Activated naive CD8-positive, alpha-beta T cell treated with anti-CD3 and anti-CD28 coated beads, Interleukin-2, amount 10 ng/mL, durations not matched to agents 7 days and 5 days (primary cell): ENCODE measurements at places on chromosomes 5 and 9. TPM values are rescaled to one million over a fixed set of nuclear protein-coding genes. Genes with fewer than 3 reads are reported as not detected.

DNA sequence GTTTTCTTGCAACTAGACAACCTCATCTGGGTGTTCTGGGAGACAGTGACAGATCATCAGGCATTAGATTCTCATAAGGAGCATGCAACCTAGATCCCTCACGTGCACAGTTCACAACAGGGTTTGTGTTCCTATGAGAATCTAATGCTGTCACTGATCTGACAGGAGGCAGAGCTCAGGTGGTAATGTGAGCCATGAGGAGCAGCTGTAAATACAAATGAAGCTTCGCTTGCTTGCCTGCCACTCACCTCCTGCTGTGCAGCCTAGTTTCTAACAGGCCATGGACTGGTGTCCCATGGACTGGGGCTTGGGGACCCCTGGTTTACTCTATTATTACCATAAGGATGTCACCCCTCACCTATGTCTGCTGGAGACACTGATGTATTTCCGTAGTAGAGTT, 166.8 kb downstream of the PSAT1 start:
- DNase-seq, result no peak

DNA sequence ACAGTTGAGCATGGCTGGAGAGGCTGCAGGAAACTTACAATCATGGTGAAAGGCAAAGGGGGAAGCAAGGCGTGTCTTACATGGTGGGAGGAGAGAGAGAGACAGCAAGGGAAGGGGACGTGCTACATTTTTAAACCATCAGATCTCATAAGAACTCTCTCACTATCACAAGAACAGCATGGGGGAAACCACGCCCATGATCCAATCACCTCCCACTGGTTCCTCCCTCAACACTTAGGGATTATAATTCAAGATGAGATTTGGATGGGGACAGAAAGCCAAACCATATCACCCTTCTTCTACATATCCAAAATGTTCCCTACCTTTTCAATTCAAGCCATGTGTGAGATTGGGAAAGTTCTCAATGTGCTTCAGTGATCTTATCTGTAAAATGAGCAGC, 22.9 kb upstream of the GLRX start:
- no peak for DNase-seq

GRCh38 chr9:69443178-69443577, 118.2 kb downstream of the ENTREP1 start:
- no peak for DNase-seq

Gene HSD17B3
- total RNA-seq, result 0.68 TPM

- no peak for DNase-seq
Measured at GRCh38 chr5:7592910-7593309, 197.0 kb downstream of the ADCY2 start.

DNA sequence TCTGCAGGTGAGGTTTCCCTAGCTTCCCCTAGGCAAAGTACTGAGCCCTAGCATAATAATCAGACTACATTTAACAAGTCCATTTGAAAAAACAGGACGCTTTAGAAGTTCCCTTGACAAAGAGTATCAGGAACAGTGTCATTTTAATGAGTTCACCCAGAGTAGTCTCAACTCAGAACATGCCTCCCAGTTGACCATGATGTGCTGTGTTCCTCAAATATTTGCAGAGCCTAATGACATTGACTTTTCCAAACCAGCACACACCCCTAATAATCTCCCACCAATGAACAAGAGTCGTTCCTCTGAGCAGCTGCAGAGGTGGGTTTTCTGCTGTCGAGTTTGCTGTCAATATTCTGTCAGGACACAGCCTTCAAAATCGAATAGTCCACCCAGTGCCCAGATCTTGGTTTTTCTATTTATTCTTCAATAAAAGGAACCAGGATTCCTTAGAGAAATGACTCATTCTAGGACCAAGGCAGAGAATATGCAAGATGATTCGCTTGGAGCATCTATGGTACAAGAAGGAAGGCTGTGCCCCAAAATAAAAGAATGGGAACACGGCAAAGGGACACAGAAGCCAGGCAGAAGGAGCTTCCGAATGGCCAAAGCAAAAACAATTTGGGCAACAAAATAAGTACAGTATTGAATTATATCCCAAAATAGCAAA, 57.6 kb downstream of the OTULIN start:
- DNase-seq, result no peak

DNA sequence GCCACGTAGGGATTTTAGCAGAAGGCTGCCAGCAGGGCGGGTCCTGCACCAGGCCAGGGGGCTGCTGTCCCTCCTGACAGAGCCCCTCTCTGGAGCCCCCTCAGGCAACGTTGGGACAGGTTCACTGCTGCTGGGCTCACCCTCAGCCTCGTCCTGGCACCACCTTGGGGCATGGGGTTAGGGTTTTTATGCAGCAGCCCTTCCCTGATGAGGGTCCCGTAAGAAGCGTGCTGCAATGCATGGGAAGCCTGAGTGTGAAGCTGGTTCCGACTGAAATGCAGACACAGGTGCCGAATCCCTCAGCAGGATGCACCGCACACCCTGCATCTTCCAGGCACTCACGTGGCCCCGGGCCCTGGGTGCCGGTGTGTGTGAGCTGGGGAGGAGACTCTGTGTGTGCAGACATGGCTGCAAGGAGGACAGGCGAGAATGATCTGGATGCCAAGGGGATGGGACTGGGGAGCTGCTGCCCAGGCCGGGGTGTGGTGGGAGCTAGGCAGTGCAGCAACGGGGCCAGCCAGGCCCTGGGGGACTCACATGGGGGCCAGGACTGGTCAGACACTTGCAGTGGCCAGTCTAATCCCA, 27.1 kb downstream of the ZDHHC11B start:
- no peak for DNase-seq

DNA sequence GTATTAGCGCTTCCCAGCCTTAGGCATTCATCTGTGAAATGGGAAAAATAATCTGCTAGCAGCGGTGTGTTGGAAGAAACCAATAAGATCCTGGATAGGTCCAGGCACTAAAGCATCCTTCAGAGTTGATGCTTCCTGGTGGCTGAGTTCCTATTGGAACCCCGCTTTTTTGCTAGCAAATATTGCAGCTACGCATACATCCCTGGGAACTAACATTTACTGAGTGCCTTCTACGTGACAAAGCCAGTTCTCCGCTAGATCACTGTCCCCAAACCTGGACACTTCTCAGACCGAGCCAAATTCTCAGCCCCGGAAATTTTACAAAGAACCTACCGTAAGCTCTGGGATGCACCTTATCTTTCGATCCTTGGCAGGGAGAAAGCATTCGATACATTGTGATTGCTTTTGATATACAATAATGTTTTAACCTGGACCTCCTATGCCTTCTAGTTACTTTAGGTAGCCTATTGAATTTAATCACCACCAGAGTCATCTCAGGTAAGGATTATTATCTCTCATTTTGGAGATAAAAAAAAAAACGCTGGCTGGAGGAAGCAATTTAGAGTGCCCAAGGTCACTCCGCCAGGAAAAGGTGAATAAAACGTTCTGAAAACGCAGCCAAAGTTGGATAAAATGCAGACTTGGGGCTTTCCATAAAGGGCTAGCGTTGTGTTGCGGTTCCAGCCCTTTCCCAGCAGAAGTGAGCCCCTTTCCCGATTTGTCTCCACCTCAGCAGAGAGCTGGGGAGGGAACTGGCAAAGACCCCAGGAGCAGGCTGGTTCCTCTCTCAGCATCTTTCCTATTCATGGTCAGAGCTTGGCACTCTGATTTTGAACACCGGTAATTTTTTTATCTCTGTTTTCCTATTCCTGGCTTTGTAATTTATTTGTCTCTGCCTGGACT, 2.6 kb upstream of the MSX2 start:
- DNase-seq, result no peak
